ENCODE measurements at places on chromosomes 16 and 17.

GRCh38 chr17:66200685-66201092 is 8.8 kb upstream of the CEP112 start:
- peak; percentile 62 for DNase-seq

DNA sequence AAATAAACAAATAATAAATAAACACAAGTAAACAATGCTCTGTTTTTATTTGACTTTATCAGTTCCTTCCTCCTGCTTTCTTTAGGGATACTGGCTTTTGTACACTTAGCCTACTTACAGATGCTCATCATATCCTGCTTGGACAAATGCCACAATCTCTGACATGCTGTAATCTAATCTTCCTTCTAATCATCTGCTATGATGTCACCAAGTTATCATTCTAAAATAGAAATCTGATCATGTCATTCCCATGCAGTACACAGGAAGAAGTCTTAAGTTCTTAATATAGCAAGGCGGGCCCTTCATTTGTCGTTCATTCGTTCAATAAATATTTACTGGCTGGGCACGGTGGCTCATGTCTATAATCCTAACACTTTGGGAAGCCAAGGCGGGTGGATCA is 9.1 kb upstream of the UBB start:
- DNase-seq, result peak; percentile 67

GRCh38 chr16:86631444-86631843 is 53.1 kb downstream of the FOXL1 start:
- DNase-seq, result peak; percentile 41

GRCh38 chr16:30805370-30806169 is 18.6 kb upstream of the ZNF629 start:
- peak; percentile 93 for DNase-seq

- DNase-seq, result no peak
Measured at GRCh38 chr16:76577003-76577402, 299.8 kb downstream of the CNTNAP4 start.

- DNase-seq, result no peak
Measured at GRCh38 chr17:37726248-37726647, 18.6 kb downstream of the HNF1B start.

DNA sequence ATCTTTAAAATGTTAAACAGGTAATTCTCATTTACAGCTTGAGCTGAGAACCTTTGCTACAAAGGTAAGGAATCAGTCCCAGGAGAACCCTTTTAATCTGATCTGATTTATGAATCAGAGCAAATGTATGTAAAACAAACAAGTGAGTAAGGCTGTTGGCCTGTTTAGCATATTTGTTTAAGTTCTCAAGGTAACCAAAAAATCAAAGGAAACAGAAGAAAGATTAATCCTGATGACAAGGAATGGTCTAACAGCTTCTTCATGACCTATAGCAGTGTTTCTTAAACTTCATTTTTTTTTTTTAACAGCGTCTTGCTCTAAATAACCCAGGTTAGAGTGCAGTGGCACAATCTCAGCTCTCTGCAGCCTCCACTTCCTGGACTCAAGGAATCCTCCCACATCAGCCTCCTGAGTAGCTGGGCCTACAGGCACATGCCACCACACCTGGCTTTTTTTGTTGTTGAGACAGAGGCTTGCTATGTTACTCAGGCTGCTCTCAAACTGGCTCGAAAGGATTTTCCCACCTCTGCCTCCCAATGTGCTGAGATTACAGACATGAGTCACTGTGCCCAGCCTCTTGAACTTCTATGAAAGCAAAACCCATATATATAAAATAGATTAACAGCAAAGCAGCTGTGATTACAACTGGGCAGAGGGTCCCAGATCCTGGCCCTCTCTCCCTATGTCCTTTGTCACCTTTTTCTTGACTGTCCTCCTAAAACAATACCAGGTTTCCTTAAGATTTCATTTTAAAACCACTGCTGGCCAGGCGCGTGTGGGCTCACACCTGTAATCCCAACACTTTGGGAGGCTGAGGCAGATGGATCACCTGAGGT is 5.1 kb upstream of the JPT1 start:
- DNase-seq, result no peak

- DNase-seq, result no peak
Measured at GRCh38 chr16:11253995-11254912, 1.8 kb downstream of the SOCS1 start.

DNA sequence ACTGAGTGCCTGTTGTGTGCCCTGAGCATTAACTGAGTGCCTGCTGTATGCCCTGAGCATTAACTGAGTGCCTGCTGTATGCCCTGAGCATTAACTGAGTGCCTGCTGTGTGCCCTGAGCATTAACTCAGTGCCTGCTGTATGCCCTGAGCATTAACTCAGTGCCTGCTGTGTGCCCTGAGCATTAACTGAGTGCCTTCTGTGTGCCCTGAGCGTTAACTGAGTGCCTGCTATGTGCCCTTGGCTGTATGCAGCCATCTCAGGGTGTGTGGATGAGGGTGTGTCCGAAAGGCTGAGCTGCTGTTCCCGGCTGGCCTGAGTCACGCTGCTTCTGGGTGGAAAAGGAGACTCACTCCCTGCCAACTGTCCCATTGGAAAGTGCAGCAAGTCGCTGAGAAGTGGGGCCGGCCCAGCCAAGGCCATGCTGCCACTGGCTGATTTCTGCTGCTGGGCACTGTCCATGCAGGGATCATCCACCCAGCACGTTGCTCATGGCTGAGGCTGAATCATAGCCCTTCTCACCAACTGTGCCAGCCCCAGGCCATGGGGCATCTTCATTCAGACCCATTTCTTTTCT is 113.8 kb downstream of the OR1D5 start:
- no peak for DNase-seq

- no peak for DNase-seq
Measured at GRCh38 chr16:16005721-16006120, 56.3 kb downstream of the ABCC1 start.

DNA sequence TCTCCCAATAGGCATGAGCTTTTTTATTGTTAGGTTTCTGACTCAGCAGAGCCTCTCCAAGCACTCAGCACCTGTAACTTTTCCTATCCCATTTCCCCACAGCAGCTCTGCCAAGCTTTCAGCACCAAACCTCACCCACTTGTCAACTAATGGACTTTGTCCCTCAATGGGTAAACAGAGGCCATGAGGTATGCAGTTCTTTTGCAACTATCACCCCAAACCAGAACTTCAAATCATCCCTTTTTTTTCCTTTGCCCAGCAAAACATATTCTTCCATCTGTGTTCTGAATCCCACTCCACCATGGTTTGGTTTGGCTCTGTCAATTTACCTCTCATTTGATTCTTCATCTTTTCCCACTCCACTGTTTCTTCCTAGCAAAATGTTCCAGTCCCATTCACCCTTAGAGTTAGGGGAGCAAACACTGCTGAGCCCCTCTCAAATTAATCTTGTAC is 58.1 kb downstream of the TOX3 start:
- DNase-seq, result no peak

DNA sequence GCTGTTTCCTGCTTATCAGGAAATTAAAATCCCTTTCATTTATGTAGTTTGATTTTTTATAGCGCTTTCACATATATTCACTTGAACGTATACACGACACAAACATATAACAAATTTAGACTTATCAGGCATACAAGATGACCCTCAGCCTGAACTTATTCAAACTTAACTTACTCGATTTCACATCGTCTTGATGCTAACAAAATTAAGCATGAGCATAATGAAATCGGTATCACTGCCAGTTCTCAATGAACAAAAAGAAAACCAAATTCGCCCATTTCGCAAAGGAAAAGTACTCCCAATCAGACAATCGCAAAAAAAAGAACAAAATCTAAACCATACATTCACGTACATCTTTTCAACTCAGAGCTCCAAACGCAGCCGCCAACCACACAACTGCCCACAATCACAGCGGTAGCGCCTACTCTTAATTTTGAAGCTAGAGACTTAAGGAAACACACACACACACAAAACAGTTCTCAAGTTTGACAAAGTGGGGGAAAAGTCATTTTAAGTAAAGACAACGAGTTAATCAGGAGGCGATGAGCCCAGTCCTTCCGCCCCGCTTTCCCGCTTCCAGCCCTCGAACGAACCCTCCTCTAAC is 1.1 kb downstream of the GJC1 start:
- no peak for DNase-seq

DNA sequence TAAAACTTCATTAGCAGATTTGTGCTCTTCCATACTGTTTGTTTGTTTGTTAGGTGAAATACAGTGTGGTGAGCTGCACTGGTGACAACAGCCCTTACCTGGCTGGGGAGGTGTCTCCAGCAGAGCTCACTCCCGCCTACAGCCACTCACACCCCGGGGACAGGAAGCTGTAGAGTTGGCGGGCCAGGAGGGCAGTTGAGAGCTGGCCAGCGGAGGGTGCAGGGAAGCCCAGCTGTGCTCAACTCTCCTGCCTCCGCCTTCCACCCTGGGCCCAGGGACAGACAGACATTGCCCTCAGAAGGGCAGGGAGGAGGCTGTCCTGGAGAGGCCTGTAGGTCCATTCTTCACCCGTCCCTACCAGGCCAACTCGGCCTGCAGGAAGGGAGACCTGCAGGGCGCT is 48.6 kb upstream of the PVALEF start:
- DNase-seq, result no peak

DNA sequence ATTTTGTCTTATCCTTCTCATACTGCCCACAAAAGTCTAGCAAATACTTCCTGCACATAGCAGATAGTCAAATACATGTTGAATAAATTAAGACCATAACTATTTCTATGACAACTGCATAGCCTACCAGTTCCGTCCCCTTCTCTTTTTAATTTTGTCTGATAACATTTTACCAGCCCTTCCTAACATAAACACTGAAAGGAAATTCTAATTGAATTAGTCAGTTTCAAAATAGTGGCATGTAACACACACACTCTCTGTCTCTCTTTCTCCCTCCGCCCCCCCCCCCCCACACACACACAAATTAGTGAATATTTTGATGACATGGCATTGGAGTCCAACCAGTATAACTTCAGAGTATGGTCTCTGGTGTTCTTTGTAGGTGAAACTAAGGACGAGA is 41.8 kb downstream of the TNRC6C start:
- DNase-seq, result peak; percentile 11

- no peak for DNase-seq
Measured at GRCh38 chr17:48031966-48032365, 5.6 kb downstream of the COPZ2 start.

GRCh38 chr17:74259667-74260524 is 14.1 kb upstream of the DNAI2 start:
- no peak for DNase-seq

DNA sequence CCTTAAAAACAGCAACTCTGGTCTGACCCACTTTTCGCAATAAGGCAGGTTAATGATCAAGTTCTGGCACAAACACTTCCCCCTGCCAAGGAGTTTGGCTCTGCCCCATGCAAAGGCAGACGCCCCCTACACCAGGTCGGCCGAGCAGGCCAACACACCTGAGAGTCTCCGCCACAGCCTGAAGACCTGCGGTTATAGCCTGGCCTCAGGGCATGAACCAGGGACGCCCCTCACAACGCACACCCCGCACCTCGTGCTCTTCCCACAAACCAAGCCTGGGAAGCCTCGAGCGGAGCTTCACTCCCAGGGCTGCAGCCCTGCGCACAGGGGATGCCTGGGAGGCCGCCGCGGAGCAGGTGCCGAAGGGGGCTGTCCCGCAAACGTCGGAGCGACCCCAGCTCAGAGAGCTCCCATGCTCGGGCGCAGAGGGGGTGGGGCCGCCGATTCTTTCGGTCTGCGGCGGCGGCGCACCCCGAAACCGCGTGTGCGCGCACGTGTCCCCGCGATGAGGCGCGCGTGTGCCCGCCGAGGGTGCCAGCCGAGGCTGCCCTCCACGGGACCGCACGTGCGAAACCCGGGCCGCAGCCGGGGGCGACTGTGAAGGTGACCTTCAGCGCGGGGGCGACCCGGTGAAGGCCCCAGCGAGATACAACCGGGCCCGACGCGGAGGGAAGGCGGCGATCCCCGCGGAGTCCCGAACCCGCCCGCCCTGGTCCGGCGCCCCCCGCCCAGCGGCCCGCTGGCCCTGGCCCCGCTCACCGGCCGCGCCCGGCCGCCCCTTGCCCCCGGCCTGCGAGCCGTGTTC is 559 bp downstream of the CLUH start:
- DNase-seq, result no peak

- no peak for DNase-seq
Measured at GRCh38 chr17:78062596-78062995, 66.0 kb downstream of the TMC6 start.

GRCh38 chr16:63461248-63461841 is 1425.1 kb upstream of the CDH8 start:
- DNase-seq, result no peak

DNA sequence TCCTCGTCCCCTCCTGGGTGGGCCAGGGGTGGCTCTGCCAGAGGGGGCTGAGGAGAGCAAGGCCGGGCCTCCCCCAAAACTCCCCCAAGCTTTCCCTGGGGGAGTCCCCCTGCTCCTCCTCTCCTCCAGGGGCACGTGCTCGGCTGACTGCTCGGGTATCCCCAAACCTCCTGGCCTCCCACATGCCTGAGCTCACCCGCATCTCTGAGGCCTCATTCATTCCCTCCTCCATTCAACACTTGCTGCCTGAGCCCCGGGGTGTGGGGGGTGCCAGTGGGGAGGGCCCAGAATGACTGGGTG is 83.1 kb downstream of the RTN4RL1 start:
- DNase-seq, result no peak

- no peak for DNase-seq
Measured at GRCh38 chr17:15648386-15648785, 28.9 kb upstream of the FBXW10B start.

DNA sequence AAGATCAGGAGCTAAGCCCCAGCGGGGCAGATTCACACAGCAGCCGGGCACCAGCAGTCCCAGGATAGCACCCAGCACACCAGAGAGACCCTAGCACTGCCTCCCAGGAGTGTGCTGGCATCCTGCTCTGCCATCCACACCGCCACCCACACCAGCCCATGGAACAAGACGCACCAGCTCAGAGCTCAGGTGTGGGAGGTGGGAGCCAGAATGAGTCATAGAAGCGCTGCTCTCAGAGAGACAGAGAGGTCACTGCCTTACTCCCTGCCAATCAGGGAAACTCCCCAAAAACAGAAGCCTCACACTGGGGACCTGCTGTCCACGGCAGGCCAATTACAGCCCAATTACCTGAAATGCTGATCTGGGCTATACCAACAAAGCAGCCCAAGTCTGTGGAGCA is 64.9 kb downstream of the CDYL2 start:
- no peak for DNase-seq

GRCh38 chr17:34670618-34671017 is 91.2 kb downstream of the TMEM132E start:
- DNase-seq, result no peak

DNA sequence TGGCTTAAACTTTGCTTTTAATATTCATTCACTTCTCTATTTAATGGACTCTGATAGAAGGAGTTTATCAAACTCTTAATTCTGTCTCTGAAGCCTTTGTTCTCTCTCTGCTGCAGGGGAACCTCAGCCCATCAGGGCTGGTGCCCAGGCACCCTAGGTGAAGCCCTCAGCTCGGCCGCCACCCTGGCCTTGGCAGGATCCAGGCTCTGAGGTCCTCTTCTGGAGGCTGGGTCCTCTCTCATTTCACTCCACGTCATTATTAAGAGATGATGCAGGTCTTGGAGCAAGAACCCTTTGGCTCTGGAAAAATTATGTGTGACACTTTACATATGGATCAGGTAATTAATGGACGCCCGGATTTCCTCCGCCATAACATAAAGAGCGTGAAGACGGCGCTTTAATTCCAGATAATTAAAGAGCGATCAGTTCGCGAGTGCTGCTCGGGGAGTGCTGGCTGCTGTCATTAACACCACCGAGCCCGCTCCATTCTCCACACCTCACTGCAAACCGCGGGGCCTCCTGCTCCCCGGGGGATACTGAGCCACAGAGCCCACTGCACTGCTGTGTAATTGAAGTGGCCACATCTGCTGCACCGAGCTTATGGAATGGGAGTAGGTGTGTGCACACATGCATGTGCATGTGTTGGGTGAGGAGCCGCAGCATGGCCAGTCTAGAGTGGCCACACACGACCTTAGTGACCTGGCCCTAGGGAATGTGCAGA is 259.4 kb upstream of the TNRC6C start:
- no peak for DNase-seq

All from HTR-8/SVneo (cell line).